Activated gamma-delta T cell treated with Interleukin-2 at 50 U/mL for 16 hours (primary cell): ENCODE measurements at places on chromosomes 13 and 19.

DNA sequence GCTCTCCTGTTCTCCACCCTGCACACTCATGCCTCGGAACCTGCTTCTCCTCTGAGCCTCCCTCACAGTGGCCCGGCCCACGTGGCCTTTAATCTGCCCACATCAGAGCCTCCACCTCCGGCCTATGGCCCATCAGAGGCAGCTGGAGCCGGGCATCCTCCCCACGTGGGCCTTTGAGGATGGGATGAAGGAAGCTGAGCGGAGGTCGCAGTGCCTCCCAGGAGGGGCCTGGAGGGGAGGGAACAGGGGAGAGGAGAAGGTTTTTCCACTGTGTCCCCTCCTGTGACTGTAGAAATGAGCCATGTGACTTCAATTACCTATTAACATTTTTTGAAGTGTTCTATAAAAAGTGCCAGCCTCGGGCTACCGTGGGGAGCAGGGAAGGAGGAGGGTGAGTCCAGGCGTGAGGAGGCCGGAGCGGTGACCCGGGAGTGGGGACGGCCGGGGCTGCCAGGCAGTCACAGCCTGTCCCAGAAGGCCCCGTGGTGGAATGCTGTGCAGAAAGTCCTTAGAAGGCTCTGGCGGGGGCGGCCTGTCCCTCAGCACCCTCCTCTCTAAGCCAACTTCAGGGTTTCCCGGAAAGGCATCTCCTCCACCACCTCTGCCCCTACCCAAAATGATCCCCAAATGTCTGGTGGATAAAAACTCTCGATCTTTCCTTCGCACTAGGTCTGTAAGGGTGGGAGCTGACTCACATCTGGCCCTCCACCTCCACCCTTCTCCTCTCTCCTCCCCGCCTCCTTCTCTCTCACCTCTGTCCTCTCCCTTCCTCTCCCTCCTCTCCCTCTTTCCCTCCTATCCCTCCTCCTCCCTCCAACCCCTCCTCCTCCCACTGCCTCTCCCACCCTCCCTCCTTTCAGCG, 24.8 kb upstream of the SLC1A5 start:
- DNase-seq, result no peak

GRCh38 chr19:47176071-47176626, 45.5 kb downstream of the SAE1 start:
- DNase-seq, result no peak

DNA sequence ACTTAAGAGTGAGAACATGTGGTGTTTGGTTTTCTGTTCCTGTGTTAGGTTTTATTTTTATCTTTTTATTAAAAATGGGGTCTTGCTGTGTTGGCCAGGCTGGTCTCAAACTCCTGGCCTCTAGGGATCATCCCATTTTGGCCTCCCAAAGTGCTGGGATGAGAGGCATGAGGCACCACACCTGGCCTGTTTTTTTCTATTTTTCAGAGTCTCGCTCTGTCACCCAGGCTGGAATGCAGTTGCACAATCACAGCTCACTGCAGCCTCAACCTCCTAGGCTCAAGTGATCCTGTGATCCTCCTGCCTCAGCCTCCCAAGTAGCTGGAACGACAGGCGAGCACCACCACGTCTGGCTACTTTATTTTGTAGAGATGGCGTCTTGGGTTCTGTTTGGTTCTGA, 7.6 kb downstream of the ZNF574 start:
- DNase-seq, result no peak

GRCh38 chr13:111335298-111335697, 14.9 kb downstream of the TEX29 start:
- no peak for DNase-seq

GRCh38 chr19:10603873-10604459, 16.9 kb upstream of the AP1M2 start:
- peak; percentile 27 for DNase-seq
